ENCODE measurements at places on chromosomes 5 and 9. TPM values are rescaled to one million over a fixed set of nuclear protein-coding genes. Genes with fewer than 3 reads are reported as not detected.

The ANXA2R gene
- total RNA-seq, result 25.1 TPM

The CDX1 gene
- not detected for total RNA-seq

The DTWD2 gene
- total RNA-seq, result 1.3 TPM

The TLN1 gene
- 354 TPM for total RNA-seq

The ARHGEF39 gene
- total RNA-seq, result 19.1 TPM

The PLCXD3 gene
- not detected for total RNA-seq

The SLC36A3 gene
- total RNA-seq, result not detected

DNA sequence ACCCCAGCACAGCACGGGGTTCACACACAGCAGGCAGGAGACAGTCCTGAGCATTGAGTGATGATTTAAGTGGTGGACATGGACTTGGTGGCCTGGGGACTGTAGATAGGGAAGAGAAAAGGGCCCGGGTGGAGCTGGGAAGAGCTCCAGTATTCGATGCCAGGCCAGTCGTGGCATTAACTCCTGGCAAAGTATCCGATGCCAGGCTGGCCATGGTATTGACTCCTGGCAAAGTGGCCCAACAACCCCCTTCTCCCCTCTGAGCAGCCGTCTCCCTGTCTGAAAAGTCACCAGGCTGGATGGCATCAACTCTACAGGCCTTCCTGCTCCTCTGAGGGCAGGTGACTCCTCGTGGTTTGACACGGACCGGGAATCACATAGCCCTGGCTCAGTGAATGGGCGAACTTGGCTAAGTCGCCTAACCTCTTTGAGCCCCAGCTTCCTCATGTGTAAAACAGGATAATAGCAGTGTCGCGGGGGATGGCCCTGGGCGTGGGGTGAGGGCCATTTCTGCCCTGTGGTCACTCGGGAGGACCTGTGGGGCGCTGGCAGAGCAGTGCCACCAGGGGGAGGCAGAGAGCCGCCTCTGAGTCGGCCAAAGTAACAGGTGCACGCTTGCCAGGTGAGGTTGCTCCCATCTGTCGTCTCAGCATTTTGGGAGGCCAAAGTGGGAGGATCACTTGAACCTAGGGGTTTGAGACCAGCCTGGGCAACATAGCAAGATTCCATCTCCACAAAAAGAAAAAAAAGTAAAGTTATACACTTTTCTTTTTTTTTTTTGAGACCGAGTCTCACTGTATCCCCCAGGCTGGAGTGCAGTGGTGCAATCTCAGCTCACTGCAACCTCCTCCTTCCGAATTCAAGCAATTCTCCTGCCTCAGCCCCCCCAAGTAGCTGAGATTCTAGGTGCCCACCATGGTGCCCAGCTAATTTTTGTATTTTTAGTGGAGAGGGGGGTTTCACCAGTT, 5.7 kb upstream of the SEC16A start:
- DNase-seq, result peak; percentile 79

GRCh38 chr5:54944364-54944763, 41.0 kb downstream of the ESM1 start:
- peak; percentile 43 for DNase-seq

GRCh38 chr5:38655691-38656090, 99.2 kb upstream of the LIFR start:
- DNase-seq, result no peak

GRCh38 chr5:107329850-107330249, 340.9 kb downstream of the EFNA5 start:
- DNase-seq, result no peak

DNA sequence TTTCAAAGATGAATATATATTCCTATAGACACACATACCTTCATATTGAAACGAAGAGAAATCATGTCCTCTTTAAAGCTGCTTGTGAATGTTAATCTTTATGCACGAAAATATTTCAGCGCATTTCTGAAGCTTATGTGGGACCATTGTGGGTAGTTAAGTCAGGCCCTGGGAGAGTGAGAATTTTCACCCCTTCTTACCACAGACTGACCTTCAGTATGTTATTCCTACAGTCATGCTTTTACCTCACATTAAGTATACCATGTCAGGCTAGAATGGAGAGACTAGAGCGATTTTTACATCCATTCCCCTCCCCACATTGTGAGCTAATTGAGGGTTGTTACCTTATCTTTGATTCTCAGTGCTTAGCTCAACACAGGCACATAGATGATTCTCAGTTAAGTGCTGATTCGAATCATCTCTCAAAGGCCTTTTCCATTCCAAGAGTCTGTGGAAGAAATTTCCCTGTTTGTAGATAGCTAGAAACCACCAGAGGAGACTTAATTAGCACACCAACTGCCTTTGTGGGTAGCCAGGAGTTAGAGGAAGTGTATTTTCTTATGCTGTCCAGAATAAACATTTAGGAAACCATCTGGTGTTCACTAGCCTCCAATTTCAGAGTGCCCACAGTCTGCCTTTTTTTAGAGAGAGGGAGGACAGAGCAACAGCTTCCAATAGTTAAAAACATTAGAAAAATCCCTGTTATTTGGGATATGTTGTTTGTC, 110.5 kb downstream of the MEGF10 start:
- DNase-seq, result no peak

DNA sequence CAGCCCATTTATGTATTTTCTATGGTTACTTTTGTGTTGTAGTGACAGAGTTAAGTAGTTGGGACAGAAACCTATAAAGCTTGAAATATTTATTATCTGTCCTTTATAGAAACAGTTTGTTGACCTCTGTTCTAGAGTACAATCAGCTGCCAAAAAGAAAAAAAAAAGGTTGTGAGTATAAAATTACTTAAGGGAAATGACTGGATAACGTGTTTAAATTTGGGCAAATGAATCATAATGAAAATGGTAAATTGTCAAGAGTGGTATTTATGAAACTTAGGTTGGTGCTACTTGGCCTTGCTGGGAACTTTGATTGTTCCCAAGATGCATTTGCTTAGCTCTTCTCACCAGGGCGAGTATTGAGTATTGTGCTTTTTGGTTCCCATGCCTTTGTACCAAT, 70.2 kb upstream of the IL6ST start:
- DNase-seq, result no peak

DNA sequence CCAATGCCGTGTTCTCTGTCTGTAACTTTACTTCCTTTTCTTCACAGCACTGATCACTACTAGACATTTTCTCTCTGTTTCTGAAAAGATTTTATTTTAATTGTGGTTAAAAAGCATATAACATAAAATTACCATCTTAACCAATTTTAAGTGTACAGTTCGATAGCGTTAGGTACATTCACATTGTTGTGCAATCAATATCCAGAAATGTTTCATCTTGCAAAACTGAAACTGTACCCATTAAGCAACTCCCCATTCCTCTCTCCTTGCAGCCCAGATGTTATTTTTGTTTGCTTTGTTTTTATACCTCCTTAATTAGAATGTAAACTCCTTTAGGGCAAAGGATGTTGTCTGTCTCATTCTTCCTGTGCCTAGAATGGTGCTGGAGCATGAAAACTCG, 47.5 kb downstream of the COL27A1 start:
- DNase-seq, result no peak

DNA sequence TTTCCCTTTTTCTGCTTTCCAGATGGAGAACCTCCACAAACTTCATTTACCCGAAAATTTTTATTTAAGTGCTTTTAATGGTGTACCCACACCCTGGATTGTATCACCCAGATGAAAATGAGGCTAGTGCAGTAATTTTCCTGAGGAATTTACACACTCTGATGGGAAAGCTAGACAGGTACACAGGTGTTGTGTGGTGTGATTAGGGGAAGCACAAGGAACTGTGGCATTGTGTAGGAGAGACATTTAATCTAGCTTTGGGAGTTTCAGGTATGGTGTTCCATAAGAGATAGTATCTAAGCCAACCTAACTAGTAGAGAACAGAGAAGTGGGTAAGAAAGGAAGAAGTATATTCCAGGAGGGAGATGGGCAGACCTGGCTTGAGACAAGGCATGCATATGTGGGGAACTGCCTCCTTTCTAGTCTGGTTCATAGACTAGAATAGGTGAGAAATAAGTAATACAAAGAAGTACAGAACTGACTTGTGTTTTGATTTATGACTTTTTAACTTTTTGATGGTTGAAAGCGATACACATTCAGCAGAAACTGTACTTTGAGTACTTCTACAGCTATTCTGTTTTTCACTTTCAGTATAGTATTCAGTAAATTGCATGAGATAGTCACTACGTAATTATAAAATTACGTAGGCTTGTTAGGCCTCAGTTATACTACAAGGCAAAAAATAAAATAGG, 22.9 kb upstream of the ROPN1L start:
- no peak for DNase-seq

DNA sequence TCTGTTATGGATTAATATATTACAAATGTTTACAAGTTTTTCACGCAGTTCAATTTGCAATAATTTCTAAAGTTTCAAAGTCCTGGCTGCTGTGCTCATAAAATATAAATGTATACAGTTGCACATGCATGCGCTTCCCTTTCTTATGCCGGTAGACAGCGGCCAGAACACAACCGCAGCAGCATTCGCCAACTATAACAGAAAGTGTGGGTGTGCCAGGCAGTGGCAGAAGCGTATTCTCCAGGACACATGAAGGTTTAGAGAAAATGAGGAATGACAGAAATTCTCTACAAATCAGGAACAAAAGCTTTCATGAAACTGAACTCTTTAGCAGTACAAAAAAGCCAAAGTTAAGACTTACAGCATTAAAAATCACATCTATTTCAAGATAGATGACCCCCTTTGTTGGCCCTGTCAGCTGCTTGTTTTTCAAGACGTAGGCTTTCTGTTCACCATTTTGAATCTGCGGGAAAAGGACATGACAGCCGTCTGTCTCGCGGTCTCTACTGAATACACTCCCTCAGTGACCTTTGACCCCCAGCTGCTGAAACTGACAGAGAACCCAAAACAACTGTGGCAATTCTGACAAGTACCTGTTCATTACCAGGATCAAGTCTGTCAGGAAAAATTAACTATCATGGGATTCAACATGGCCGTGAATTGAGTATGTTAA, 252.2 kb downstream of the SLF1 start:
- DNase-seq, result no peak

DNA sequence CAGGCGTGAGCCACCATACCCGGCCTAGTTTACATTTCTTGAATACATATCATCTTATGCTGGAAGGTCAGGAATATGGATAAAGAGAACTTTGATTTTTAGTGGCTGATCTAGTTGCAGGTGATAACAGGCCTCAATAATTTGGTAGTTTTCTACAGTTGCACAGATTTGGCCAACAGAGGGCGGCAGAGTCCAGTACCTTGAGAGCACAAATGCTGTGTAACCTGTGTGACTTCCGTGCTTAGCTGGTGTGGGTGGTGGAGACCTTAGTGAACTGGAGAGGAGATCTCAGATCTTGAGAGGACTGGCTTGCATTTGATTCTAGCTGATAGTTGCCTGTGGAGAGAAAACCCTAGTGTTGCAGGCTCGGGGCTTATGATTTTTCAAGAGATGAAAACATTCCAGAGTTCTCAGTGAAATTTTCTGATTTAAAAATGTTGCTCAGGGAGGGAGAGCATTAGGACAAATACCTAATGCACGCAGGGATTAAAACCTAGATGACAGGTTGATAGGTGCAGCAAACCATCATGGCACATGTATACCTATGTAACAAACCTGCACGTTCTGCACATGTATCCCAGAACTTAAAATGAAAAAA, 17.4 kb upstream of the GPR151 start:
- peak; percentile 78 for DNase-seq

All from activated CD4-positive, alpha-beta memory T cell treated with anti-CD3 and anti-CD28 coated beads, Interleukin-2, amount 10 ng/mL, durations not matched to agents 7 days and 5 days (primary cell).